ENCODE measurements at places on chromosomes 3 and 15.

GRCh38 chr3:162073422-162073975 lies 576.9 kb downstream of the OTOL1 start:
- DNase-seq, result no peak

GRCh38 chr15:86001200-86001599 lies 78.5 kb upstream of the AGBL1 start:
- no peak for DNase-seq

- DNase-seq, result no peak
Observed at GRCh38 chr3:159378396-159379194, 576.7 kb downstream of the MFSD1 start.

GRCh38 chr3:48974076-48974864 lies 15.8 kb upstream of the P4HTM start:
- no peak for DNase-seq

DNA sequence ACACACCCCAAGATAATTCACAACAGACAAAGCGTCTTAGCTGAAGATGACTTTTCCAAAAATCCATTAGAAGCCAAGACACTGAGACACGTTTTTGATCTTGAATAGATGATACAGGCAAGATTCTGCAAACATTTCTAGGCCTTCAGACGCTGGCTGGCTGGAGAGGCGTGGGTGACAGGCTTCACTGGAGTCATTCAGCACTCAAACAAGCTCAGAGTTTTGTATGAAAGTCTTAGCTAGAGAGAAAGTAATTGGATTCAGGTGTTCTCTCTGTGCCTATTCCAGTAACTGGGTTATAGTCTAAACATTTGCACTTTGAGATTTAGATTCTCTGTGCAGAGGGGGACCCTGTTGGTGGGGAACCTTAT lies 147.7 kb upstream of the BHLHE40 start:
- no peak for DNase-seq

GRCh38 chr15:99917252-99917651 lies 184.0 kb upstream of the LYSMD4 start:
- DNase-seq, result no peak

- no peak for DNase-seq
Observed at GRCh38 chr3:10628891-10629670, 123.7 kb upstream of the ATP2B2 start.

DNA sequence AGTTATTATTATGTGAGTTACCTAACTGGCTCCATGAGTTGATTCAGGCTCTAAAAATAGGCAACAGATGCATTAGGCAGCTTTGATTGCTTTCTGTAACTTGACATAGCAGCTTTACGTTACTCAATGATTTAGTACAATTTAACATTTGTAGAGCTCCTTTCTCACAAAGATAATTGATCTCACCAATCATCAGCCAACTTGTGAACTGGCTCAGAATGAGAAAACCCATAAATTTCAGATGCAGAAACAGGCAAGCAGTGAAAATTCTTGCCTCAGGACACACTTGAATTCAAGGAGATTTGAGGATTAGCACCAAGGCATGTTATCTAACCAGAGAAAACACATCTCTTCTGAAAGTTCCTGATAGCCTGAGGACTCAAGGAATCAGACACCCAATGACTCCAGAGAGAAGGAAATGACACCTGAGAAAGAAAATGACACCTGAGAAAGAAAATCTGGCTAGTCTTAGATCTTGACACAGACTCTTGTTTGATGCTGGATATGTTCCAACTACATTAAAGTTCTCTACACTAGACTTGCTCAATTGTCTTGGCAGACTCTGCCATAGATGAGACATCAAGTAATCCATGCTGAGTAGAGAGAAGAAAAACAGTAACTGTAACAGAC lies 315.1 kb upstream of the CBLB start:
- DNase-seq, result no peak

- DNase-seq, result no peak
Observed at GRCh38 chr3:65888980-65889706, 149.6 kb downstream of the MAGI1 start.

- no peak for DNase-seq
Observed at GRCh38 chr3:30915782-30916181, 21.3 kb upstream of the GADL1 start.

DNA sequence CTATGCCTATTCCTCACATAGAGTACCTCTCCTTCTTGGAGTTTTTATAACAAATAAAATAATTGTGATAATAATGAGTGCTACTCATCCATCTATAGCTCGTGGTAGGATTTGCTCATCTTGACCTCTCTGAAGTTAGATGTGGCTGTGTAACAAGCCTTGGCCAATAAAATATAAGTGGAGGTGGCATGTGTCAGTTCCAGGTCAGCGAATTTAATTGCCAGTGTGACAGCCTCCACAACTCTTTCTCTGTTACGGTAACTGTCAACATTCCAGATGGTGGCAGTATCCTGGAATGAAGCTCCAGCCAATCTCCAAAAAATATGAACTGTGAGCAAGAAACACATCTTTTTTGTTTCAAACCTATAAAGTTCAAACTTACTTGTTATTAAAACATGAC lies 13.8 kb downstream of the CLRN1 start:
- DNase-seq, result no peak

DNA sequence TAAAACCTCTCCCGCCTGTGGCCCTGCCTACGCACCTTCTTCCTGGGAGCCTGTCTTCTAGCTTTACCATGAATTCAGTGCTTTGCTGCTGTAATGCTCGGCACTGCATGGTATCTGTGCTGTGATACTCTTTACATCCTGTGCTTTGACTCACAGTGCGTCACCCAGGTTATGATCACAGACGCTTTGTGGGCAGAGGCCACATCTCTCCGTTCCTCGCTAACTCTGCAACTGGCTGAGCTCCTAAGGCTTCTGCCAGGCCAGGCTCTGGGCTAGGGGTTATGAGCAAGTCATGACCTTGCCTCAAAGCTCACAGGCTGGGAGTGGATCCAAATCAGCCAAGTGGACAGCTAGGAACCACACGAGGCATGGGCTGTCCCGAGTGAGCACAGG lies 23.2 kb downstream of the SPTBN5 start:
- DNase-seq, result peak; percentile 39

GRCh38 chr3:53131096-53131495 lies 861 bp upstream of the RFT1 start:
- DNase-seq, result no peak

- DNase-seq, result no peak
Observed at GRCh38 chr15:57684491-57685151, 21.9 kb upstream of the POLR2M start.

- DNase-seq, result no peak
Observed at GRCh38 chr3:50269977-50270413, 1.0 kb downstream of the SEMA3B start.

DNA sequence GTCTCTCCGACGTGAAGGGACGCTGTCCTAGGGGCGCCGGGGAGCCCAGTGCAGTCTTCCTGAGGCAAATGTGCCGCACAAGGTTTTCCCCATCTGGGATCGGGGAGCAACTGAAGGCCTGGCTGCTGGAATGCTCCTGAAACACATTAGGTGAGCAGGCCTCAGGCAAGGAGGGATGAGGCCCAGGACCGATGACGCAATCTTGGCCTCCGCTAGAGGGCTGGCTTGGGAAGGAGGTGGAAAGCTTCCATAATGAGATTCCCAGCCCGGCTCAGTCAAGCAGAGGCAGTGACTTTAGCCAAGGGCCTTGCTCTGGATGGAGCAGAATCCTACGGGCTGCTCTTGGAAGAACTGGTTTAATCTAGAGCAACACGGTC lies 50.8 kb downstream of the CPN2 start:
- no peak for DNase-seq

- DNase-seq, result no peak
Observed at GRCh38 chr3:192170031-192170430, 557.3 kb downstream of the FGF12 start.

GRCh38 chr3:67648229-67648628 lies 6.2 kb downstream of the SUCLG2 start:
- DNase-seq, result no peak

DNA sequence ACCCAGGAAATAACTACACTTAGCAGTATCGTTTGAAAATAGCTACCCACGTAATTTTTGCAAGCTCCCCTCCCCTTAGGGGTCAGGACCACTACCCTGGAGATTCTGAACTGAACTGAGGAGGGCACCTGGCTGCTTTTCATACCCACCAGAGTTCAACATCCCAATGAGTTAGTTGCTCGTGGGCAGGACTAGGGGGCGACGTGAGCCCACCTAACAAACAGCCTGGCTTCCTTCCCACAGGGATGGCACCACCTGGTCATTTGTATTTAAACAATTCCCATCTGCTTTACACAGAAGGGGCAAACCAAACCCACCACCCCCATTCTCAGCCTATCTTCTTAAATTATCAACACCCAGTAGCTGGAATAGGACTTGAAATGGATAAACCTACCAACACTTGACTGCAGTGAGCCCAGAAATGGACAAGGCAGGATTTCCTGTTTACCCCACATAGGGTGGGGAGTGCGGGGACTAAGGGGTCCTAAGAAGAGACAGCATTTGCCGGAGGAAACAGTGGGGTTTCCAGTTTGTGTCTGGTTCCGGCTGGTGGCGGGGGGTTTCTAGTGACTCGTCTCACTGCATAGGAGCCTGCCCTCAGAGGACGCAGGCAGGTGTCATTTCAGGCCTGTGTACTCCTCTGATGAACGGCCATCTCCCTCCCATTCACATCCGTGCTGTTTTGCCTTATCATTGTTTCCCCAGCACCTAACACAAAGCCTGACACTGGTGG lies 11.6 kb upstream of the VGLL4 start:
- no peak for DNase-seq

GRCh38 chr15:85751291-85752123 lies 43.2 kb downstream of the KLHL25 start:
- DNase-seq, result no peak

GRCh38 chr15:37007301-37007700 lies 93.0 kb downstream of the MEIS2 start:
- DNase-seq, result no peak

DNA sequence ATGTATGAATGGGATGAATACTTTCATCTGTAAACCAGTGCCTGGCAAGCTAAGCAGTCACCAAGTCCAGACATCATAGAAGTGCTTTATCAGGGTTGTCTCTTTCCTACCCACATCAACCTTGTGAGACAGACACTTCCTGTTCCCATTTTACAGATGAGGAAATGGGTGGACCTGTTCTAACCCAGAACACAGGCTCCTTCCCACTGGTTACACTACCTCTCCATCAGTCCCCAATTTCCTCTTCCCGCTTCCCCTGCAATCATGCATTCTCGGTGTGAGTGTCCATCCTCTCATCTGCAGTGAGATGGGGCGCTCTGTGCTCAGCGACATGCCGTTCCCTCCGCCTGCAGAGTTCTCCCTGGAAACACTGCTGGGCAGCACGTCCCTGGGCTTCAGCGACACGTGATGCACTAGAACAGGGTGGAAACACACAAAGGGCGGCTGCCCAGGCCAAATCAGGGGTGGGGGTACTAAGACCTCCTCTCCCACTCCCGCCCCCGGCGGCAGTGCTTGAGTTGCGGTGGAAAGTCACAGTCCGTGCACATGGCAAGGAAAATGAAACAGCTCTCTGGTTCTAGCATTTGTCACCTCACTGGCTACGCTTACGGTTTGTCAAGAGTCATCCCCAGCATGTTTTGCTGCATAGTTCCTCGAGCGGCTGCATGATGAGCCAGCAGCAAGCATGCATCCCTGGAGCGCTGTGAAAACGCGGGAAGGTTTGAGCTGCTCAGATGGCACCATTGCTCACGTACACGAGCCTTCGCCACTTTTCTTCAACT lies 201.1 kb downstream of the ADAMTS17 start:
- DNase-seq, result no peak

- no peak for DNase-seq
Observed at GRCh38 chr3:197444793-197445379, 110.9 kb downstream of the BDH1 start.

DNA sequence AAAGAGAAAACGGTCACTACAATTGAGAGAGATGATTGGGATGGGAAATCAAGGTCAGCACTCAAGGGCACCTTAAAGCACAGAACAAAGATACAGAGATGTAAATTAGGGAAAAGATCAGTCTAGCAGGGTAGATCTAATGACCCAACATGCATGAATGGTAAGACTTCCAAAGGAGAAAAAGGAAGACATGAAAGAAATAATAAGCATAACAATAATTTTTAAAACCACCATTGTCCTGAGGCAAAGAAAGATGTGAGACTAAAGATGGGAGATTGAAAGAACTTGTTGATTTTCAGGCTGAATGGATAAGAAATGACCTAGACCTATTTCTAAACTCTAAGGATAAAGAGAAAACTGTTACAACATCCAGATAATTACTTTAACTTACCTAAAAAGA lies 34.8 kb upstream of the AMOTL2 start:
- no peak for DNase-seq

DNA sequence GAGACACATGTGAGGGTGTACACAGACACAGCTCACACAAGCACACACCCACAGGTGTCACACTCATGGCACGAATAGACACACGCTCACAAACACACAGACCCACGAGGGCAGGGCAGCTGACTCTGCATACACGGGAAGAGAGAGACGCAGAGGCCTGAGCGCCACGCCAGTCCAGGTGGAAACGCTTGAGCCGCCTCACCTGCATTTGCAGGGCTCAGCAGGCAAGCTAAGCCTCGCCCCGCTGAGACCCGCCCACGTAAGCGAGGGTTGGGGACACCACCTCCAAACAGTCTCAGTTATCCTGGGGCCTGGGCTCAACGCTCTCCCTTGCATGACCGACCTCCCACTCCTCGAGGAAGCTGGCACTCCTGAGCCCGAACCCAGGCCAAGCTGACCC lies 73.2 kb downstream of the TLE3 start:
- DNase-seq, result no peak

GRCh38 chr15:76953913-76954312 lies 22.4 kb downstream of the RCN2 start:
- no peak for DNase-seq

- DNase-seq, result no peak
Observed at GRCh38 chr3:54192026-54192425, 69.7 kb downstream of the CACNA2D3 start.

DNA sequence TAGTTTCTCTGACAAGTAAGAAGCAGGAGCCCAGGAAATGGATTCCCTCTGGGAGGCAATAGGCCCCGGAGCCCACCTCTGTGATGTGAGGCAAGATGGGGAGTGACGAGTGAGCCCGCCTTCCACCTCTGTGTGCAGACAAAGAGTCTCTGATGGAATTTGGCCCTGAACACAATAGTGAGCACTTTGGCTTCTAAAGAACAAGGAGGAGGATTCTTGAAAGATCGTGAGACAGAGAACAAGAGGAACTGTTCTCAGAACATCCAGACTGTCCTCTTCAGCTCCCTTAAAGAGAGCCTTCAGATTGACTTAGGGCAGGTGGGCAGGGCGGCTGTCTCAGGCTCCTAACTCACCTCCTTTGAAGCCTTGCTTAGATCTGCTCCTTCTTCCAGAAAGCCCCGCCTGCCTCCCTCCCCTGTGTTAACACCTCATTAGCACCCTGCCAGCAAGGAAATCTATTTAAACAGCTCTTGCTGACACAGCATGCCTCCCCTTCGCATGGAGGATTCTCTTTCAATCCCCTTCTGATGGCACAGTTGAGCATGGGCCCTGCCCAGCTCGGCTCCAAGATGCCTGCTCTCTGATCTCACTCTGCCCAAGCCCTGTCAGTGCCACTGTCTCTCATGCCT lies 430.3 kb downstream of the NTRK3 start:
- DNase-seq, result no peak

Measured in stimulated activated CD4-positive, alpha-beta T cell treated with anti-CD3 and anti-CD28 coated beads, Interleukin-2, amount 100 ng/mL, for 4 hours (primary cell).